ENCODE measurements at places on chromosomes 4 and X. TPM values are rescaled to one million over a fixed set of nuclear protein-coding genes. Genes with fewer than 3 reads are reported as not detected.

DNA sequence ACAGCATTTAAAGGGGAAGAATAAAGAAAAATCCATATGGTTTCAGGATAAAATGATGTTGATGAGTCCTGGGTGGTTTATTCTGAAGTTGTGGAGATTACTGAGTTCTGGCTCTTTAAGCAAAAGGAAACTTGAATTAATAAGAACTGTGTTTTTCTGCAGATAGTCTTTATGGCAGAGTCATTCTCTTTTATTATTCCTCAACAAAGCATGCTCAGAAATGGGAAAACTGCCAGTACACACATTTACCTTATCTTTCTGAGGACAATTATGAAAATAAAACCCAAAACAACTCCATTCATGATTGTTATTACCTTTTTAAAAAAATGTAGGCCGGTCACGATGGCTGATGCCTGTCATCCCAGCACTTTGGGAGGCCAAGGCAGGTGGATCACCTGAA is 58.5 kb downstream of the ADD1 start:
- no peak for DNase-seq

- no peak for DNase-seq
These were observed 139.3 kb downstream of the AFF1 start for GRCh38 chr4:87074121-87074488.

DNA sequence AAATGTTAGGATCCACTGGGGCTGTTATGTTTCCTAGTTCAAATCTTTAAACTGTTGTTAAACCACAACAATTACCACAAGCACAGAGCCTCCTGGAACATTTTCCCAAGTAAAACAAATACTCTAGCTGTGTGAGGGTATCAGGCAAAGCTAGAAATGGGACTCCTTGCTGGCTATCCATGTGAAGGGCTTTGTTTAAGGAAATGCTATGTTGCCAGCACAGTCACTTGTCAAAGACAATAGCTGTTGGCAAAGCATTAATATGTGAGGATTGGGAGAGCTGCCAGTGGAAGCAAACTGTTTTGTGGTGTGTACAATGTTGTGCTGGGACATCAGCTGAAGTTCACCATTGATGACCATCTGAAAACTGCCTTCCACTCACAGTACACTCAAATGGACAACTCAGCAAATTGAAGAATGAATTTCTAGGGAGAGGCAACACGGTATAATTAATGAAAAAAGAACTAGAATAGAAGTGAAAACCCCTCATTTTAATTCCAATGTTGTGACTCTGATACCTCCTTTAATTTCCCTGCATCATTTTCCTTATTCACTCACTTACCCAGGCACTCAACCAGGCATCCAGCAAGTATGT is 100.8 kb downstream of the ANXA3 start:
- DNase-seq, result no peak

DNA sequence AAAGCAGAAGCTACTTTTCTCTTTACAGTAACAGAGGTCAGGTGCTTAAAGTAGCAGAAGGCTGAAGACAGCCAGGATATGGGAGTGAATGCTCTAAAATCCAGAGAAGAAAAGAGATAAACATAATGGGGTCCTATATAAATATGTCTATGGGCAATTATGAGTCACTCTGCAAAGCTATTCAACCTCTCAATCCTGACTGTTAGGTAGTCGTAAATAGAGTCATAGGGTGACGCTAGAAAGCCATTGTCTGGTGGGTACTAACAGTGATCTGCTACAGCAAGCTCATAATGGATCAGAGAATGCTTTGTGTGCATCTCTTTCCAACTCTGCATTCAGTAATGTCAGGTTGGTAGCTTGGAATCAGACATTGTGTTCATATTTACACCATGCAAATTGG is 53.5 kb upstream of the PDE5A start:
- no peak for DNase-seq

GRCh38 chr4:83758285-83758684 is 222.4 kb downstream of the GPAT3 start:
- no peak for DNase-seq

DNA sequence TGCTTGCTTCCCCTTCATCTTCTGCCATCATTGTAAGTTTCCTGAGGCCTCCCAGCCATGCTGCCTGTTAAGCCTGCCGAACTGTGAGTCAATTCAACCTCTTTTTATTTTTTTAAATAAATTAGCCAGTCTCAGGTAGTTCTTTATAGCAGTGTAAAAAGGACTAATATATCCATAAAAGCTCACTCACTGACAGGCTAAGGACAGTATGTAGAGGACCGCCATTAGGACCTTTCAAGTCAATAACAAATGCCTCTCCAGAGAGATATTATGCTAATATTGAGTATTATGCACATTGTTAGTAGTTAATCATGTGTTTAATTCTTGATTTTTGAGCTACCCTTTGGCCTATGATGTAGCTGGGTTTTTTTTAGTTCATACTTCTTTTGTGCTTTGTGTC is 62.6 kb upstream of the GYPA start:
- DNase-seq, result no peak

GRCh38 chr4:2434420-2434819 is 15.7 kb downstream of the CFAP99 start:
- no peak for DNase-seq

DNA sequence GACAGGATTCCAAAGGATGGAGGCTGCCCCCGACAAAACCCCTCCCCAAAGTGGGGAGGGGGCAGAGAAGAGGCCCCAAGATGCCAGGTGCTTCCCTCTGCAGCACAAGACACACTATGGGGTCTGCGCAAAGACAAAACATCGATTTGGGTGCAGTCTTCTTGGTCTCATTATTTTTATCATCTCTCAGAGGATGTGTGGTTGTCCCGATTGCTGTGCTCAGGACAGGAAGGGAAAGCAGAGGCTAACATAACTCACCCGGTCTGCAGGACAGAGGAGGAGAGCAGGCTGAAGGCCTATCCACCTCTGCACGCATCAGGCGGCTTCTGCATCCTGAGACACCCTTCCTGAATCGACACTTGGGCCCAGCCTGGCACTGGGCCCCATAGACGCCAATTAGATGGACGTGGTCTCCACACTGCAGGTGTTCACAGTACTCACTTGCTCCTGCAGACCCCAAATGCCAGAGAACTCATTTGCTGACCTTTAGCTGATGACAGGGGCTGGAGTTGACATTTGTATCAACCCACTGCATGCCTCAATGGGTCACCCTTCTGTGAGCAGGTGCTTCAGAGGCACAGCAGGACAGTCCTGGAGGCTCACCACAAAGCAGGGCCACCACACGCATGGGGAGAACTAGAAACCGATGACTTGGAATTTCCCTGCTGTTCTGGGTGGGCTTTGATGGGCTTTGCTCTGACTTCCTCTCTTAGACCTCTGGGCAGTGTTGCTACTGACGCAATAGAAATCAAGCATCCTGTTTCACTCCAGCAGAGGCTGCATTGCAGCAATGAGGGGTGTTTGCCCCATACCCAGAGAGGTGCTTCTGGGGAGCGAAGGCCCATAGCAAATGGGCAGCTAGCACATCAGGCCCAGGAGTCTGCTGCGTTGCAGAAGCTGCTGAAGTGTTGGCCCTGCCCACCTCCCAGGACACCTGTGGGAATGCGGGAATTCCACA is 96.3 kb upstream of the ENPP6 start:
- no peak for DNase-seq

- no peak for DNase-seq
These were observed 505.6 kb downstream of the RAPGEF2 start for GRCh38 chr4:159608436-159608835.

GRCh38 chr4:175823015-175823742 is 11.1 kb upstream of the GPM6A start:
- no peak for DNase-seq

GRCh38 chr4:87973283-87974169 is 2.0 kb upstream of the SPP1 start:
- peak; percentile 75 for DNase-seq

- no peak for DNase-seq
These were observed 18.5 kb downstream of the DDX60L start for GRCh38 chr4:168461821-168462220.

ALAS2 gene
- polyA plus RNA-seq, result 0.62 TPM

FGF16 gene
- polyA plus RNA-seq, result 0.18 TPM

GAGE13 gene
- polyA plus RNA-seq, result 15.5 TPM

ZRSR2 gene
- 6.1 TPM for polyA plus RNA-seq

WAS gene
- 4.7 TPM for polyA plus RNA-seq

MAGEB3 gene
- polyA plus RNA-seq, result 8.8 TPM

BLOC1S4 gene
- 10.2 TPM for polyA plus RNA-seq

TMEM31 gene
- polyA plus RNA-seq, result 51.9 TPM

Measured in testis (tissue), 5 donors.